NCI-H2081 (cell line): ENCODE measurements at places on chromosomes 6 and 20.

DNA sequence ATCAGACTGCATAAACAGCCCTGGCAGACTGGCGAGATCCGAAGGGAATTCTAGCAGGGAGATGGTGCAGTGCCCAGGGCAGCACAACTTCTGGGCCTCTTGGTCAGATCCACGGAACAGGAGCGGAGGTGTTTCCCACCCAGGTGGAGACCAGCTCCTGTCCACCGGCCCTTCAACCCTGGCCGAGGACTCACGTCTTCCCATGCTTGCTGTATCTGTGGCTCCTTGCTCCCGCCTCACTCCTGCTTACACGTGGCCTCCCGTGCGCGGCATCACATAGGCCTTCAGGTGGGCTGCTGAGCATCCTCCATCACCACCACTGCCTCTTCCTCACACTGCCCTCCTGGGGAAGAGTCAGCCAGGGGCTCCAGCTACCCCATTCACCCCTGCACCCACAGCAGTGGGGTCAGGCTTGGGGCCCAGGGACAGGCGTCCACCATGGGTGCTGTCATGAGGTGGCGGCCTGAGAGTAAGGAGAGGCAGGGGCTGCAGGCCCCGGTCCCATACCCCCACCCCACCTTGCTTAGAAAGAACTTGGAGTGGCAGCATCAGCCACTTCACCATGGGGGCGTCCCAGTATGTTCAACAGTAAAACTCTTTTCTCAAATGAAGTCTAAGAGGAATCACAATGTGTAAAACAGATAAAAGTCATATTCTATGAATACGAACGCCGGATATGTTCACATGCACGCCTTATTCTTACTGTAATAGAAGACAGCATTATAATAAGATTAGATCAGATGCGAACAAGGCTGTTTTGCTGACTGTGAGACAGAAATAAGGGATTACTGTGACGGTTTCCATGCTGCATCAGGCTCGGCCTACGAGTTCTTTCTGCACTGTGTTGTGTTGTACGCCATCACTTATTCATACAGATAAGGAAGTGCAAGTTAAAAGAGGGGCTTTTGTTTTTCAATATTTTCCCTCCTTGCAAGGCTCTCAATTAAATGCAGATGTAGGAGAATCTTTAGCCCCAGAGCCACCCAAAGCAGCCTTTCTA is 165.4 kb downstream of the GRM4 start:
- DNase-seq = no peak

DNA sequence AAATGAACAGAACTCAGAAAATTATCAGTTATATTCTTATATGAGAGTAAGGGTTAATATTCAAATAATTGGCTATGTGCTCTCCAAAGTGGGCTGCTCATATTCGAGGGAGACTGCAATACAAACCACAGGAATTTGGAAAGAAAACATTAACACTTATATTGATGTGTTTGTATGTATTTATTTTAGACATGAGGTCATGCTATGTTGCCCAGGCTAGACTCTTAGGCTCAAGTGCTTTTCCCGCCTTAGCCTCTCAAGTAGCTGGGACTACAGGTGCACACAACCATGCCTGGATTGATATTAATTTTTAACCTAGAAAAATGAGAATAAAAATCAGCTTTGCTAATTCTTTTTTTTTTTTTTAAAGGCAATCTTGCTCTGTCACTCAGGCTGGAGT is 35.0 kb downstream of the BTBD9 start:
- no peak for DNase-seq

- DNase-seq = no peak
Observed at GRCh38 chr20:49543071-49543857, 24.7 kb downstream of the PTGIS start.

DNA sequence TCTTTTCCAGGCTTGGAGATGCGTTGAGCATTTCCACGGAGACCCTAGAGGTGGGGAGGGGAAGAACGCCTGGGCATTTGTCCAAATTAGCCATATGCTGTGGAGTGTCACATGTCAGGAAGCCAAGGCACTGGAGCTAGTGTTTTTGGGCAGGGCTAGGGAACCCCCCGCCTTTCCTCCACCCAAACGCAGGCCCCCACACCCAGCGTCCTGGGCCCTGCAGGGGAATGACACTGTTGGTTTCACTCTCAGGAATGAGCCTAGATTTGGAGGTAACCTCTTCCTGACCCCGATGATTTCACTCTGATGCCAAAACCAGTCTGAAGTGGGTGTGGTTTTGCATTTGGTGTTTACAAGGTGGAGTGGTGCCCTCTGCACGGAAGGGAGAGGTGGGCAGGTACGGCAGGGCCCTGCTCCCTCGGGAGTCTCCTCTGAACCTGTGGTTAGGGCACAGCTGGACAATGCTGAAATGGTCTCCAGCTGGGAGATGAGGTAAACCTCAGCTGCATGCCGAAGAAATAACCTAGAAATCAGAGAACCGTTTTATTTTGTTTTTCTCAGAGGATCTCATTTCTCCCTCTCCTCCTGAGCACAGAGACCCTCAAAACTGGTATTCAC is 29.5 kb downstream of the MTHFD1L start:
- peak; percentile 55 for DNase-seq
